ENCODE measurements at places on chromosomes 1 and 21. TPM values are rescaled to one million over a fixed set of nuclear protein-coding genes. Genes with fewer than 3 reads are reported as not detected.

The CD2 gene
- total RNA-seq = 9.7 TPM

The LRRC8C gene
- 10.9 TPM for total RNA-seq

GRCh38 chr1:87402241-87403002, 73.7 kb downstream of the LMO4 start:
- no peak for DNase-seq

DNA sequence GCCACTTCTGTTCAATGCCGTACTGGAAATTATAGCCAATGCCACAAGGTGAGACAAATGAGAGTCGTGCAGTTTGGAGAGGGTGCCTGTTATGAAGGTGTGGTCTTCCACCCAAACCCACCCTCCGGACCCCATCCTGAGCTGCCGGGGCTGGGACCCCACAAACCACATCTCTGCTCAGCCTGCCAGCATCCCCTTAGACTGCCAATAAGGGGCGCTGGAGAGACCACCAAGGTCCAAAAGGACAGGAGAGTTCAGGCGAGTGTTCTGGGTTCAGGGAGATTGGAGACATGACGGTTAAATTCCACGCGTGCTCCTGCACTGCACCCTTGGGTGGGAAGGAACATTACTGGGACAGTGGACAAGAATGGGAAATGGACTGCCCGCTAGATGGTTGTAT, 48.7 kb upstream of the COL18A1 start:
- DNase-seq = no peak

DNA sequence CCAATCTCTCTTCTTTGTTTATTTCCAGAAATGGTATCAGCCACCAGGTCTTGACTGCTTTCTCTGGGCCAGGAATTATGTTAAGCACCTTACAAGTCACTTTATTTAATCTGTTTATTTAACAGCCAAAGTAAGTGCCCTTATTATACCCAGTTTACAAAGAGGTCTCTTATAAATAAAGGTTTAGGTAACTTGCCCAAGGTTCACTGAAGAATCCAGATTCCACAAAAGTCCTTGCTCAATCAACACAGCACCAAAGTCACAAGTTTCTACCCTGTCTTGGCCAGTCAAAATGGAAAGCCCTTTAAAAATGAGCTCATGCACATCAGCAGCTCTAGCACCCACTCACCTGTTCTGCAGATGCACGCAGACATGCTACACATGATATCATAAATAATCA, 28.0 kb upstream of the ATP1A1 start:
- DNase-seq = no peak

The FMOD gene
- 67.7 TPM for total RNA-seq

DNA sequence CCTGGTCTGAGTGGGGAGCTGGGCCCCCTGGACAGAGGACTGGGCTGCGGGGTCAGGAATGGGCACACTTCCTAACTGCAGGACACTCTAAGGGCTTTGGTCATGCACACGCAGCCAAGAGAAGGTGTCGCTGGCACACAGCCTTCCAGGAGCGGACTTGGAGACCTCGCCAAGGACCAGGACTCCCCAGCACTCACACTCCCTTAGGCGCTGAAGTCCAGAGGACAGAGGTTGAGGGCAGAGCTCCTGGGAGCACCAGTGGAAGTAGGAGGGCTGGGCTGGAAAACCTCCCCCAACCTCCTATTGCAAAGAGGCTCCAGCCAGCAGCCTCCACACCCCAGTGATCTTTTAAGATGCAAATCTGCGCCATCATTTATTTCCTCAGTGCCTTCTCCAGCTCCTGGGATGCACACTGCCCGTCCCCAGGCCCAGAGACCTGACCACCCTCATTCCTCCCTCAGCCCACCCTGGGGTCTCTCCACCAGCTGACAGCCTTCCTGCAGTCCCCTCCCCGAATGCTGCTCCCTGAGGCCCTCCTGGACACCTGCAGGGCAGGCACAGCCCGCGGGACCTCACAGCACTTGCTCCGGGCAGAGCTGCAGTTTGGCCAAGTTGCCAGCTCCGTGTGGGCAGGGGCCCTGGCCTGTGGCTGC, 3.0 kb downstream of the TSPEAR start:
- peak; percentile 62 for DNase-seq

DNA sequence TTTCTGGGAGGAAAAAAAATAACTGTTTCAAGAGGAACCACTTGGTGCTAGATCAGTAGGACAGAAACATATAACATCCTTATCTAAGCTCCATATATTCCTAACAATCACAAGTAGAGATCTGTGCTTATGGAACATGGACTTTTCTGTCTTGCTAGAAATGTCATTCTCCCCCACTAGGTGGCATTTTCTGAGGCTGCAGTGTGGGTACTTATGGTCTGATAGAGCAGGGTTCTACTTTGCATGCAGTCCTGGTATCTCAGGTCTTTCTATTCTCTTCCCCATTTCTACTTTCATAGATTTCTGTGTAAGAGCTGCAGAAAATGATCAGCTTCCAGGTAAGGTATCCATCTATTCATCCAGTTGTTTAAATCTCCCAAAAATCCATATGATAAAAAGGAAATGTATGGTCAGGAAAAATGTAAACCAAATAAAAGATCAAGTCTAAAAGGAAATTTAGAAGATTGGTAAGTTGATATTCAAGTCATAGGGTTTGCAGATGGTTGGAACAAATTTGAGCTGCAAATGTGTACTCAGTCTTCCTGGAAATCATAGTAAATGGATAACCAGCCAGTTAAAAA, 1.5 kb downstream of the ZNF684 start:
- peak; percentile 5 for DNase-seq

- no peak for DNase-seq
Observed at GRCh38 chr1:117416546-117417125, 49.4 kb downstream of the MAN1A2 start.

The CD244 gene
- total RNA-seq = not detected
